NCI-H82 (cell line): ENCODE measurements at places on chromosomes 13 and 19.

DNA sequence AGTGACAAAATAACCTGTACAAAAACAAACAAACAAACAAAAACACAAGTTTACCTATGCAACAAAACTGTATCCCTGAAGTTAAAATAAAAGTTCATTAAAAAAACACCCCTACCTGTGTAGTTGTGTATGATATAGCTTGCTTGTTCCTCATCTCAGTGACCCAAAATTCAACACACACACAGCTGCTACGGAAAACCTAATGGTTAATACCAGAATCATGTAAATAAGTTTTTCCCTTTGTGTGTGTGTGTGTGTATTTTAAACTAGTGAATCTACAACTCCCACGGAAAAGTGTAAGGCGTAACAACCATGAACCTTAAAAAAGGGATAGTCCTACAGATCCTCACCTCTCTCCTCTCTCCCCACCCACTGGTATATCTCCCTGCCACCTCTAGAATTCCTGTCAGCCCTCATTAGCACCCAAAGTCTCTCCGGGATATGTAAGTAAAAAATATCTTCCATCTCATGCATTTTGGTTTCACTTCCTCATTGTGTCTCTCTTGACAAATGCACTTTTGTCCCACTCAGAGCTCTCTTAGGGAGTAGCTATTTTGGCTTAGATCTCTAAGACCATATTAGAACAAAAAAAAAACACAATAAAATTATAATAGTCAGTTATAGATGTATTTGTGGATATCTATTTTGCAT, 2236.5 kb downstream of the PCDH9 start:
- no peak for DNase-seq

DNA sequence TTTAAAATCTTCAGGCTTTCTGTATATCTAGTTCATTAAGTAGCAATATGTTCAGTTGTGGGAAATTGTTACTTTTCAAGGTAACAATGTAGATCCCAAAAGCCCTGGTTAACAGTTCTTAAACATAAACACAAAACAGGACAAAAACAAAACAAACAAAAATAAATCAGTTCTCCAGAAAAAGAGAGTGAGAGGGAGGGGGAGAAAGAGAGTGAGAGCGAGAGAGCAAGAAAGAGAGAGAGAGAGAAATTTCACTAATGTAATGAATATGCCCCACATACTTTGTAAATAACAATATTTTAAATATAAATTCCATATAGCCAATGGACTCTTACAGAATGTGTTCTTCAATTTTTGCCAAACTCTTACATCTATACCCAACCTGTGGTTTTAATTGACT, 275.5 kb downstream of the GPC6 start:
- no peak for DNase-seq

- DNase-seq: no peak
These were observed 184.1 kb upstream of the EDNRB start for GRCh38 chr13:78102741-78103140.

GRCh38 chr19:24086974-24087595, at the start of gene ZNF254:
TSS of gene ZNF254 (plus strand) at chr19:24087187. CDS start at chr19:24087308, 121 bp downstream.
- peak; percentile 100 for DNase-seq

DNA sequence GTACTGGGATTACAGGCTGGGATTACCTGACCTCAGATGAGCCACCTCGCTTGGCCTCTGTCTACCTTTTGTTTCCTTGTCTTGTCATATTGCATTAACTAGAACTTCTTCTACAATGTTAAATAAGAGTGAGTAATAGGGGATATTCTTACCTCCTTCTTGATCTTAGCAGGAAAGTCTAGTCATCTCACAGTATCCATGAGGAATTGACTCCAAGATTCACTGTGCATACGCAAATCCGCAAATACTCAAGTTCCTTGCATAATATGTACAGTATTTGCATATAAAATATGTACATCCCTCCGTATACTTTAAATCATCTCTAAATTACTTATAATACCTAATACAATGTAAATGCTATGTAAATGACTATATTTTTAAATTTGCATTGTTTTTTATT, 78.3 kb downstream of the POLR1D start:
- no peak for DNase-seq

GRCh38 chr13:99353836-99354235, 46.6 kb upstream of the GPR183 start:
- DNase-seq: no peak

- DNase-seq: peak; percentile 48
These were observed 599 bp upstream of the ARHGEF7 start for GRCh38 chr13:111114362-111115060.

DNA sequence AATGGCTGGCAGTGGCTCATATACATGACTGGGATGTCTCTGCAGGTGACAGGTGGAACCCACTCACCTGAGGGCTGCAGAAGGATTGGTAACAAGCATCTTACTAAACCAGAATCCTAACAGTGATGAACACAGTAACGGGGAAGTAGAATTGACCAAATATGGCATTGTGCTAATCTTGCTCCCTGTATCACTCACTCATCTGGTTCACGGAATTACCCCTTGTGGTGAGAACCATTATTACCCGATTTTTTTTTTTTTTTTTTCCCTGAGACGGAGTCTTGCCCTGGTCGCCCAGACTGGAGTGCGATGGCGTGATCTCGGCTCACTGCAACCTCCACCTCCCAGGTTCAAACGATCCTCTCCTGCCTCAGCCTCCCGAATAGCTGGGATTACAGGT, 69.5 kb downstream of the PTPRS start:
- DNase-seq: peak; percentile 14

DNA sequence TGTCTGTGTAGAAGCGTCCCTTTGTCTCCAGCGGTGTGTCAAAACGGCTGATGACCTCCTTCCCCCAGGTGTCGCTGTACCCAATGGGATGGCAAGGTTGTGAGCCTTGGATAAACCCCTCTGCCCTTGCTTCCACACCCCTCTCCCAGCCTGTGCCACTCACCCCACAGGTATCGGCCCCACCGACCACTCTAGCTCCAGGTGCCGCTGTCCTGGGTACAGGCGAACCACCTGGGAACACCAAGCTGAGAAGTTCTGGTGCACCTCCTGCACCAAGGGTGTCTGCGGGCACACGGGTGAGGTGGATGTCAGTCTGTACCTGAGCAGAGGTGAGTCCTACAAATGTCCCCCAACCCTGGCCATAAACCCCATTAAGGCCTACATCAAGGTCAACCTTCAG, 16.6 kb downstream of the MAN2B1 start:
- no peak for DNase-seq

DNA sequence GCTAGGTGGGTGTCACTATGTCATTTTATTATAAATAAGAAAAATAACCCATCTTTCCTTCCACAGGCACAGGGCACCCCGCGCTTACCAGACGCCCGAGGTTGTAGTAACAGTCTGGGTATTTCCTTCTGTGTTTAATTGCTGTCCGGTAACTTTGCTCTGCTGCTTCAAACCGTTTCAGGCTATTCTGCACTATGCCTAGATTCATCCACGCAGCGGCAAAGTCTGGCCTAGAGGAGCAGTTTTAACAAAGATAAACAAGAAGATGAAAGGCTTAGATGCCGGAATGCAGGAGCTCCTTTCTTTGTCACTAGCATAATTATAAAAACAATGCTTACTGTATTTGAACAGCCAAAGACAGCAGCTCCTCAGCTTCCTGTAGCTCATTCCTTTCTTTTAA, 36.9 kb upstream of the GGACT start:
- DNase-seq: no peak

GRCh38 chr13:107835339-107836018, 379.9 kb downstream of the LIG4 start:
- DNase-seq: no peak

DNA sequence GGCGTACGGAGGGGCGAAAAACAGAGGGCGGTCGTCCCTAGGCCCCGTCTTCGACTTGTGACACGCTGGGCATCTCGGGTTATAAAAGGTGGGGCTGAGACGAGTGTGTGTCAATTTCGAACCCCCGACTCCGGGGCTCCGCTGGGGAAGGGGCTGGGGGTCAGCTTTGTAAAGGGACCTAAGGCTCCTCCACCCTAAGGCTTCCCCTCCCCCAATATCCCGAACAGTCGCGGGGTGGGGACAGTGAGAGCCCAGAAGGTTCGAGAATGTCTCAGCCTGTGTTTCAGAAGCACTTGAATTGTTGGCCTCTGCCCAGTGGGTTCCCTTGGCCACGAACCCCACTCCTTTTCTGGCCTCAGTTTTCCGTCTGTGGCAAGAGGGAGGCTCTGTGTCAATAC, 450 bp downstream of the SELENOW start:
- DNase-seq: peak; percentile 52

- no peak for DNase-seq
These were observed 74.7 kb downstream of the KLF5 start for GRCh38 chr13:73133531-73133930.

GRCh38 chr19:29083863-29084262, 129.1 kb downstream of the UQCRFS1 start:
- DNase-seq: no peak

DNA sequence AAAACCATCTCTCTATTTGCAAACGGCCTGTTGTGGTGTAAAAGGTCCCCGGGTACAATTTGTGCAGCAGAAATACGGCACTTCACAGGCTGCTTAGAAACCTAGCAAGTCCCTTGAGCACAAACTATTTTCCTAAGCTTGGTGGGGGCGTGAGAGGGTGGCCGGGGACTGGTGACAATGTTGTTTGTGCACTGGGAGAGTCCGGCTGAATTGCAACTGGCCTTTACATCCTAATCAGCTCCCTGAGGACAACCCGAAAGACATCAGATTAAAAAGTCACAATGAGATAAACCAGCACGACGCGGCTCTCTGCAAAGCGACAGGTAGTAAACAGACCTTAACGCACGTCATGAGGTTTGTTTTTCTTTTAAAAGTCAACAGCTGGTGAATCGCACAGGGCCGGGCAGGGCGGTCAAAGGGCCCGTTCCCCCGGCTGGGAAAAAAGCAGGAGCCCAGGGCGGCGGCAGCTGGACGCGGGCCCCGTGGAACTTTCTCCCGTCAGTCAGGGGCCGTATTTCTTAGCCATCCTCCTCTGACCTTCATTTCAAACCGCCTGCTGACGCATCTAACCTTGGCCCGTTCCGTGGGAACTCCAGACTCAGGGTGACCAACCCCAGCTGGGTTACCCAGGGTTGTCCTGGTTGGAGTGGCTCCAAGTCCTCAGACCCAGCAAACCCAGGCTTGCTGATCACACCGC, 112.3 kb downstream of the GADD45B start:
- no peak for DNase-seq

- DNase-seq: peak; percentile 49
These were observed 11.0 kb upstream of the CA11 start for GRCh38 chr19:48656840-48657474.

DNA sequence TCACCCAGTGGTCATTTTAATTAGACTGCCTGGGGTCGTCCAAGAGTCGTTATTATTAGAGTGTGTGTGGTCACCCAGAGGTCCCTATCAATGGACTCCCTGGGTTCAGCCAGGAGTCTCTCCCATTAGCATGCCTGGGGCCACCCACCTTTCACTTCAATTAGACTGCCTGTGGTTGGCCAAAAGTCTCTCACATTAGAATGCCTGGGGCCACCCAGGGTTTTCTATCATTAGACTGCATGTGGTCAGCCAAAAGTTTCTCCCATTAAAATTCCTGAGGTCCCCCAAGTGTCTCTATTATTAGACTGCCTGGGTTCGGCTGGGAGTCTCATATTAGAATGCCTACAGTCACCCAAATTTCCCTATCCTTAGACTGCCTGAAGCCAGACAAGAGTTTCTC, 1472.6 kb downstream of the UQCRFS1 start:
- DNase-seq: no peak

DNA sequence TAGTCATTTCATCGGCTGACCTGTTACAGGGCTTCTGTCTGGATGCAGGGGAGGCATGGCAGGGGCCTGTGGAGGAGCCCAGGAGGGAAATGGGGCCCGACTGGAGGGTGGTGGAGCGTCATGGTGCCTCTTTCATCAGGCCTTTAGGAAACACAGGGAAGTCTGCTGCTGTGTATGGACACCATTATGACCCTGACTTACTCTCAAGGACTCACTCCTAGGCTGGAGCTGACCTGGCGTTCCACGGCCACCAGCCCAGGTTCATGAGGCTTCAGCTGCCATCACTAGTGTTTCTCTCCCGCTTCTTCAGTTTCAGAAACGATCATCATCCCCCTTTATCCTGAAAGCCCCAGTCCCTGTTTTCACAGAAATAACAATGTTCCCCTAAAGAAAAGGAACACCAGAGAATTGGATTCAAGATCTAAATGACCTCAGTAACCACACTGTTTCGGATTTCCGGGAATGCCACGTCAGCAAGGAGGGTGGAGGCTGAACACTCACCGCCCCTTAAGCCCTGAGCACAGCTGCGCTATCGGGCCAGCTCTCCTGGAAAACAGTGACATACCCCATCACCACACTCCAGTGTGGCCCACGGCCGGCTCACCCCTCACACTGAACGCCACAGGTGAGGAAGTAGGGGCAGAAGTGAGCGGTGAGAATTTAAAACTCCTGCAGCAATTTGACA, 67.6 kb downstream of the SOX1 start:
- no peak for DNase-seq

DNA sequence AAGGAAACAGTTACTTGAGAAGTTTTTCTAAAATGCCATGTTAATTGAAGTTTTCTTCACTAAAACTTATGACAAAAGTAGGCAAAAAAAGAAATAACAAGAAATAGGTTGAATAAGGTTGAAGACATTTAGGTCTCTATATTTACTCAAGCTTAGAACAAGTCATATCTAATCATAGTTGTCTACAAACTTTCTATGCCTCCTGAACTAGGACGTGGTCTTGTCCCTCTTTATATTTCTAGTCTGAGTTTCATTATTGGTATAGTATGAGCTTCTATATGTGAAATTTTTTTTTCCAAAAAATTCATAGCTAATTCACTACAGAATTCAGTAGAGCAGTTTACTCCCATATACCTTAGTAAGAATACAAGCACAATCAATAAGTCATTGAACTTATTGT, 836.4 kb downstream of the SLITRK6 start:
- no peak for DNase-seq

- DNase-seq: peak; percentile 47
These were observed 2.5 kb downstream of the KLK10 start for GRCh38 chr19:51016798-51017683.

DNA sequence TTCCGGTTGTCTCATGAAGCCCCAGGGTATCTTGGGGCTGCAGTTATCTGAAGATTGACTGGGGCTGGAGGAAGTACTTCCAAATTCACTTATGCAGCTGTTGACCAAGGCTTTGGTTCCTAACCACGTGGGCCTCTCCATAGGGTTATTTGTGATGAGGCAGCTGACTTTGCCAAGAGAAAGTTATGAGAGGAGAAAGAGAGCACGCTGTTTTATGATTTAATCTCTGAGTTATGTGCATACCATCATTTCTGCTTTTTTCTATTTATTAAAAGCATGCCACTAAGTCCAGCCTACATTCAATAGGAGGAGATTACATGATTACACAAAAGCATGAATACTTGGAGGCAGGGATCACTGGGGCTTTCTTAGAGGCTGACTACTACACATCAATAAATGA, 215.5 kb downstream of the NHLRC3 start:
- no peak for DNase-seq

DNA sequence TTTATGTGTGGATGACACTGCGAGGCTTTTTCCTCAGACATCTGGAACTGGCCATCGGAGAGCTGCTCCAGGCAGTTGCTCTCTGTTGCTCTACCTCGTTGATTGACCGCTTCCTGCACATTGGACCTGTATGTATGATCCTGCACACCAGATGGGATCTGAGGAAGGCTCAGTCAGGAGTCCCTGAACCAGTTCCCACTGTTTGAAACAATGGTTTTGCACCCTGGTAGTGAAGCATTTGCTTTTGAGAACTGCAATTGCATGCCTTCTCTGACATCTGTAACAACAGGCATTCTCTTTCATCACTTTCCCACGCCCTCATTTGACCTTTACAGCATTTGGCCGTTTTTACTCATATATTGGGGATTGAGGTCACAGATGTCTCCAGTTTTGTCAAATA, 61.1 kb upstream of the NPAS1 start:
- DNase-seq: no peak
